Islet precursor cell (in vitro differentiated cells): ENCODE measurements at places on chromosomes 12 and 14.

- no peak for DNase-seq
Observed at GRCh38 chr14:66739826-66740225, 231.9 kb downstream of the GPHN start.

DNA sequence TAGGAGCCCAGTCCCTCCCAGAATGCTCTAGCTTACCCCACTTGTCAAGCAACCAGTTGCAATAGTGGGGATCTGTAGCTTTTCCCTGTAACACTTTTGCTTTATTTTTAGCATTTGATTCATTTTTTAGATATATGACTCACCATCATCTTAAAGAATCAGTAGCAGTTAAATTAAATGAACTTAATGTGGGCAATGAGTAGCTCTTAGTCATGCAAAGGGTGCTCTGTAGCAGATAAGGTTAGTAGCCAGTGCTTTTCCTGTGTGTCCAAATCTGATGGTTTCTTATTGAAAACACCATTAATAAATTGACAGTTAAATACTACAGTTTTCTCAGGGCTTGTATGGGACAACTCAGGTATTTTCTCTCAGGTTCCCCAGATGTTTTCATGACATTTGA is 311.8 kb downstream of the RERGL start:
- DNase-seq = no peak

- no peak for DNase-seq
Observed at GRCh38 chr14:100108840-100109593, 43.8 kb downstream of the EVL start.

DNA sequence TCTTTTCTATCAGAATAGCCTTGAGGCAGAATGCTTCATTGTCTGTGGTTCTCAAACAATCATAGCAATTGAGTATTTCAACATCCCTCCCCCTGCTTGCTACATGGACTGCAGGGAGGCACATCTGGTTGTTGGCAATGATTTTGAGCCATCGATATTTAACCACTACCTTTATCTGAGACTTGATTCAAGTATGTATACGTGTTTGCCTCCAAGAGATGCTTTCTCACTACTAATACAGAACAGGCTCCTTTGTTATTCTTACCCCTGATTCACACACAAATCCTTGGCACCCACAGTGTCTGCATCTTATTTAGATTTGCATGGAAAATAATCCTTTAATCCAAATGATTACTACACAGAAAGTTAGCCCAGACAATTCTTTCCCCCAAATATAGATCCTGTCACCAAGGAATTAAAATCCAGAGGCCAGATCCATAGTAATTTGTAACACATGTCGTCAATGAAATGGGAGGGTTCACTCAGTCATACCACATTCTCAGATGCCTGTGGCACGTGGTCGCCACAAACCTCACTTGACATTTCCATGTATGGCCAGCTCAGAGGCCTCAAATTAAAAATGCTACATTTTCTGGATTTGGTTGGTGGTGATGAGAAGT is 199.3 kb downstream of the ITPR2 start:
- no peak for DNase-seq

- DNase-seq = no peak
Observed at GRCh38 chr14:24870949-24871701, 178.8 kb downstream of the STXBP6 start.

- no peak for DNase-seq
Observed at GRCh38 chr12:116922194-116922897, 11.6 kb downstream of the FBXW8 start.

- no peak for DNase-seq
Observed at GRCh38 chr12:75471902-75472890, 8.4 kb upstream of the GLIPR1 start.

DNA sequence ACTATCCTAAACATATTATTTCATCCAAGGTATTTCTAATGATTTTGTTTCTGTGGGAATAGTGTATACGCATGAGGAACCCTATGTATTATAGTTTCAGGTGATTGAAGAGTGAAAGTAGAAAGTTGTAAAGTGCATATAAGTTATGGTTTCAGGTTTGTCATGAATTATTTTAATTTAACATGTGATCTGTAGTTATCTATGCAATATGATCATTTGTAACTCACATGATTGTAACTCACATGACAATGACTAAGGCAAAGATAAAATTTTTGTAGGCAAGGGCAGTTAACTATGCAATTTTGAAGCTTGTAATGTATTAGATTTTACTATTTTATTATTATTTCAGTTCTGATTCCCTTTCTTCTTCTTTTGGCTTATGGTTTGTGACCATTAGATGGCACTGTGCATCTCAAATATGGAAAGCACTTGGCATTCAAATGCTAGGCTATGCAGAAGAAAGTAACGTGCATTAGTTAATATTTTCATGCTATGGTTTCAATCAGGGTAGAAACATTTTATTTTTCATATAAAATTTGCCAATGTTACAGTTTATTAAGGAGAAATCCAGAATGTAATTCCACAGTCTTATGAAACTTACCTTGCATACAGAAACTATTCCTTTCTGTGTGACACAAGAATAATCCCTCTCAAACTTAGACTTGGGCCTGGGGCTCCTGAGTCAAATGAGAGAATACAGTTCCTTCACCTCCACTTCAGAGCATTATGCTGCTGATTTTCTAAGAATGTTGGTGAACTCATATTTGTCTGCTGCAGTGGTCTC is 15.8 kb upstream of the TMEM30B start:
- no peak for DNase-seq

GRCh38 chr12:68587448-68587873 is 23.2 kb upstream of the RAP1B start:
- no peak for DNase-seq

DNA sequence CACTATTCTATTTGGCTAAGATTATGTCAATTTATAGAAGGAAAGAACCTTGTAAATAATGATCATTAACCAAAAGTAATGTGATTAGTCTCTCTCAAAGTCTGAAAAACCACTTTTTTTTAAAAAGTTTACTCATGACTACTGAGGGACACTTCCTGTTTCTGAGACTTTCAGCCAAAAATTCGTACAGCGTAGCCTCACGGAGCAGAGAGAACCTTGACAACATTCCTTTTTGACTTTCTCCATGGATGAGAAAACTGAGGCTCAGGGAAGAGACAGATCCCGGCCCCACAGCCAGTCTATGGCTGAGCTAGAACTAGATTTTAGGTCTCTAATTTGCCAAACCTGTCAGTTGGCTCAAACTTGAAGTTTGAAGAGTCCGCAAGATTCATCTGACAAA is 68.2 kb downstream of the DAD1 start:
- DNase-seq = no peak

DNA sequence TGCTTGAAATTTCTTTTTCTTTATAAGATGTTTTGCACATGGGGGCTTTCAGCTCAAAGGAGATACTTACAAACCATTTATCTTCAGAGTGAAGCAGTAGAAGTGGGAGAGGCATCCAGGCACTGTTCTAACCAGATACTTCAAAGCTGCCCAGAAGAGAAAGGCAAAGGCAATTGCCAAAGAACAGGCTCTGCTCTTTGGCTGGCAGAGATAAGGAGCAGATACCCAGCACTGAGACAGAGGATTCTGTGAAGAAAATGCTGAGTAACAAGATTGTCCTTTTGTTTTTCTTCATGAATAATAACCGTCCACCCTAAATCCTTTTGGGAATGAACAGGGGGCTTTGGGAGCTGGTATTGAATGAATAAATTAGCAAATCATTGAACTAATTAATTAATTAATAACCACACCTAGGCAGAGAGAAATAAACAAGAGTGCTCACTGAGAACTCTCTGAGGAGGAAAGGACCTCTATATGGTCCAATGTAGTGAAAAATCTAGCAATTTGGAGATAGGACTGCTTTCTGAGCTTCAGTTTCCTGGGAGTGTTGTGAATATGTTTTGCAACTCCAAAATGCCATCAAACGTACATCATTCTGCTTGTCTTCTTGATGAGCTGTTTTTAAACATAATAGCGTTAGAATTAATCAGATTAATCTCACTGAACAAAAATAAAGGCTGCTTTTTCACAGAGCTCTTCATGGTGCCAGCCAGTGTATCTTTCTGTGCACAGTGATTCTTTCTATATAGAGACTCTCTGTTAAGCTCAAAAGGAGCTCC is 192.8 kb upstream of the AMIGO2 start:
- DNase-seq = peak; percentile 68
